Astrocyte (in vitro differentiated cells and primary cell): ENCODE measurements at places on chromosomes 5 and 9. TPM values are rescaled to one million over a fixed set of nuclear protein-coding genes. Genes with fewer than 3 reads are reported as not detected.

DIPK1B gene
- total RNA-seq = 22.4 and 23.2 TPM in 2 replicates

WDR36 gene
- 30.8 and 33.4 TPM in 2 replicates for total RNA-seq

ANKRD33B gene
- total RNA-seq = 13.5 and 22.7 TPM in 2 replicates

NEUROG1 gene
- total RNA-seq = not detected in 2 replicates

SLC6A19 gene
- not detected in 2 replicates for total RNA-seq

GCNT4 gene
- total RNA-seq = 9.0 and 9.4 TPM in 2 replicates

GRAMD2B gene
- 29.1 and 34.4 TPM in 2 replicates for total RNA-seq
